Suprapubic skin (tissue), 4 donors: ENCODE measurements at places on chromosomes 3 and 15.
A peak's percentile ranks its signal among the peaks of the same experiment; 100 is the strongest.

DNA sequence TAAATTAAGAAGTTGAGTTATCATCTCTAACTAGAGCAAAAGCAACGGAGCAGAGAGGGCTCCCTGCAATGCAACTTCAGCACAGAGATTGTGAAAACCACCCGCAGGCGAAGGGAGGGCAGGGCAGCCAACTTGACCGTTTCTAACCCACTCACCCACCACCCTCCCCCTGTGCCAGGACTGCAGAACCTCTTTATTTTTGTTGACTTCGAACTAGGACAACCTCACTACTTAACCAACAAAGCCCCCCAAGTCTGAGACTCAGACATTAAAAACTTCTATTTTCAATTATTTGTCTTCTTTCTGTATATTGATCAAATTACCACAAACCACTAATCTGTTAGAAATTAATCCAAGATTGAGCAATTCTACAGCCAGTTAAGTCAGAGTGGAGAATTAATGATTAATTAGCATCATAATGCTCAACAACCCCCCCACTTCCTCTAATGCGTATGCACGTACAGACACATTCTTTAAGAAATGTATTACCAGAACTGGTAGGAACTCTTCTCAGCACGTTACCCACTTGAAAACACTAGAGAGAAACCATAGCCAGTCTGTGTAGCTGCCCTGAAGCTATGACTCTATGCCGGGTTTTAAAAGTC lies 2.0 kb downstream of the MGLL start:
- DNase-seq = no peak

DNA sequence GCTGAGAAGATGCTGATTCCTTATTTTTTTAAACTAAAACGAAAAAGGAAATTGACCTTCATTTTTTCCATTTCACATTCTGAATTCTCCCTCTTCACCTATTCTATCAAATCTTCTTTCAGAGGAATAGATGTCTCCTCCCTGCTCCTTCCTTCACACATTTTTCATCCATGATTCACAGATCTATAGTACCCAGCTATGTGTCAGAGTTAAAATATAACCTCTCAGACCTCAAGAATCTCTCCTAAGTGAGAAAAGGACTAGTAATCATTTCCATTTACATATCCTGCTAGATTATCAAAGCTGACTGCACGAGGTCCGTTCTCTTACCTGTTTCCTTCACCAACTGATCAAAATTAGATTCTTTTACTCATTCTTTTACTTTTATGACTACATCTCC lies 1297.6 kb upstream of the ALCAM start:
- DNase-seq = no peak

- DNase-seq = no peak
Measured at GRCh38 chr15:66846031-66846430, 144.0 kb downstream of the SMAD6 start.

GRCh38 chr3:176927280-176927679 lies 270.0 kb downstream of the TBL1XR1 start:
- no peak for DNase-seq

DNA sequence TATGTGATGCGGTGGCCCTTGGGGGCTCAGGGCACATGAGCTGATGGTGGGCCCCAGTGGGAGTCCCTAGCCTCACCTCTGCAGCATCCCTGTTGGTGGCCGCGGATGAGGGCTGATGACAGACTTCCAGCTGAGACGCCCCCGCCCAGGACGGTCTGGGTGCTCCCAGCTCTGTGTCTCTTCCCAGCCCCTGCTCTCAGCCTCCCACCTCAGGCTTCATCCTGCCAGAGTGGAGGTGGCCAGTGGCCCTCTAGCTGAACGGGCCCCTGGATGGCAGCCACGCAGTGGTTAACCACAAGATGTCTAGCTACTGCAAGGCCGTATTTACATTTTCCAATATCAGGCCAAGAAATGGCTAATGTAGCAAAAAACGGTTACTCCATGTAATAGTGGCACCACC lies 205.3 kb upstream of the LINGO1 start:
- no peak for DNase-seq

DNA sequence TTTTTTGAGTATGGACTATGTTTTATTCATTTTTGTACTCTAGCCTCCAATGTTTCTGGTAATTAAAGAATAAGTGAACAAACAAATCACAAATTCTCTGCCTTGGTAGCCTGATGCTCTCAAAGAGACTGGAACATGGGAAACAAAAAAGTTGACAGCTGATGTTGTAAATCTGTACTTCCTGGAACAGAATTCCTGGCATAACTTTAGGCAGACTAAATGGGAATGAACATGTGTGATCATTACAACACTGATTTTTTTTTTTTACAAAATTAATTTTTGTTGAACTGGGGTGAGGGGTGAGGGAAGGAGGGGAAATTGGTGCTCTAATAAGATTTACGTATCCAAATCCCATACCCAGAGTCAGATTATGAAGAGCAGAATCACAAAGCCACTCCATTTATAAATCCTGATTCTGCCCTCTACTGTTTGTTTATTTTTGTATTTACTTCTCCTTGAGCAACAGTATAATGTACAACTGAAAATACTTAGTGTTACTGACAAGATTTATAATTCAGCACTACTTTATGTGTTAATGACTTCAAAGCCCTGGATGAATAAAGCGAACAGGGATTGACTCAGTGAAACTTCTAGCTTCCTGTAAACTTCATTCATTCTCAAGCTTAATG lies 165.0 kb downstream of the FRMD5 start:
- DNase-seq = no peak

GRCh38 chr15:65468229-65468909 lies 45.6 kb upstream of the IGDCC4 start:
- no peak for DNase-seq

- no peak for DNase-seq
Measured at GRCh38 chr3:126845920-126846715, 136.8 kb upstream of the PLXNA1 start.

- DNase-seq = no peak
Measured at GRCh38 chr3:149080699-149081091, 5.6 kb downstream of the HLTF start.

DNA sequence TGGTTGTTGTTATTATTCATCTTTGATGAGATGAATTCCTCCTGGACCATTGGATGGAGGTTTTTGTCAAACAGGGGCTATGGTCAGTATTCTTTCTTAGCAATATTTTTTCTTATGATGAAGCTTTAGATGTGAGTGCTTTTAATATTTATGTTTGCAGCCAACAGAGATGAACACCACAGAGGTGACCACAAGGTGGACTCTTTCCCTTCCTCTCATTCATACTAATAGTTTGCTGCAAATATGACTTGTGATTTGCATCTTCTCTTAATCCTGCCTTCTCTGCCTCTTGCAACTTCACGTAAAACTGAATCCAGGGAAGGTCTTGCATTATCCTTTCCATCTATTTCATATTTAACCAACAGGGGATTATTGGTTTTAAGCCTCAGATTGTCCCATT lies 473.1 kb upstream of the UBE2E2 start:
- DNase-seq = no peak

- DNase-seq = no peak
Measured at GRCh38 chr3:196216089-196216564, at the start of gene SLC51A. TSS of gene SLC51A (plus strand) at chr3:196216534. CDS start at chr3:196216713, 179 bp downstream.

DNA sequence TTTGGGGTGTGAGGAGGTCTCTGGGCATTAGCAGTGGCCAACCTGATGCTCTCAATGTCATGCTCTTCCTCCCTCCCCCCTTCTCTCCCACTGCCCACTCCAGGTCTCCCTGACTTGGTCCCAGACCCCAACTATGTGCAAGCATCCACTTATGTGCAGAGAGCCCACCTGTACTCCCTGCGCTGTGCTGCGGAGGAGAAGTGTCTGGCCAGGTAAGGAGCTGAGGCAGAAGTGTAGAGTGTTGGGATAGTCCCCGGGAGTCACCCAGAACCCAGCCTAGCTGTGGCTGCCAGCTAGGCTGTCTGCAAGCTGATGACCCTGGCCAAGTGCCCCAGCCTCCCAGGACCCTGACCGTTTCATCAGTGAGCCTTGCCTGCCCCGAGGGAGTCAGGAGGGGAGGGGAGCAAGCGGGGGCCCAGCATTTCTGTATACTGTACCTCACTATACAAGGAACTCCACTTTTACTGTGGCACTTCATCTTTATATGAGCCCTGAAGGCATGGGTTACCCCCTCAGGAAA lies 16.5 kb downstream of the LOXL1 start:
- DNase-seq = no peak

DNA sequence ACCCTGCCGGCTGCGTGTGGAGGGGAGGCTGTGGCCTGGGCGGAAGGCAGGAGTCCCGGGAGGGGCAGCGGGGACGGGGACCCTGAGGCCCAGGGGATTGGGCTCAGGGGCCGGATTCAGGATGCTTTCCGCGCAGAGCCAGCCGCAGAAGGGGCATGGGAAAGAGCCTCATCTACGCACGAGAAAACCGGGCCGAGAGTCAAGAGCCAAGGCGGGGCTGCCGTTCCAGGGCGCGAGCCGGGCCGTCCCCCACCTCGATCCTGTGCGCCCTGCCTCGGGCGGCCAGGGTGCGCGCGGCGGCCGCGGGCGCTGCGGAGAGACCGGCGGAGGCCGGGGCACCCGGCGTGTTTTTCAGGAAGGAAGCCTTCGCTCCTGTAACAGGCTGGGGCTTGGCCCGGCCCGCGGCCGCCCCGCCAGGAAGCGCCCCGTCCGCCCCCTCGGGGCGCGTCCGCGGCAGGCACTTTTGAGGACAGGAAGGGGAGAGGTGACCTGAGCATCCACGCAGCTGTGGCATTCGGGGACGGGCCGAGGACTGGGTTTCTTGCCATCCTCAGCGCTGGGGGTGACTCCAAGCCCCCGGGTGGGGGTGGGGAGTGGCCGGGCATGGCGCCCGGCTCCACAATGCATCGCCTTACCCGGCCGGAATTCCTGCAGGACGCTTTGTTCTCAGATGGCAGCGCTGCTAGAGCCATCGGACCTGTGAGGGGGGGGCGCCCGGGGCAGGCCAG lies 62.3 kb upstream of the GATA2 start:
- peak; percentile 54 for DNase-seq

GRCh38 chr15:78243058-78243457 lies 8.7 kb upstream of the ACSBG1 start:
- no peak for DNase-seq

GRCh38 chr15:67296188-67296587 lies 41.6 kb downstream of the IQCH start:
- no peak for DNase-seq

GRCh38 chr3:23713641-23714040 lies 92.1 kb upstream of the UBE2E1 start:
- DNase-seq = no peak

- DNase-seq = no peak
Measured at GRCh38 chr3:9388562-9389272, 8.7 kb upstream of the SETD5 start.

DNA sequence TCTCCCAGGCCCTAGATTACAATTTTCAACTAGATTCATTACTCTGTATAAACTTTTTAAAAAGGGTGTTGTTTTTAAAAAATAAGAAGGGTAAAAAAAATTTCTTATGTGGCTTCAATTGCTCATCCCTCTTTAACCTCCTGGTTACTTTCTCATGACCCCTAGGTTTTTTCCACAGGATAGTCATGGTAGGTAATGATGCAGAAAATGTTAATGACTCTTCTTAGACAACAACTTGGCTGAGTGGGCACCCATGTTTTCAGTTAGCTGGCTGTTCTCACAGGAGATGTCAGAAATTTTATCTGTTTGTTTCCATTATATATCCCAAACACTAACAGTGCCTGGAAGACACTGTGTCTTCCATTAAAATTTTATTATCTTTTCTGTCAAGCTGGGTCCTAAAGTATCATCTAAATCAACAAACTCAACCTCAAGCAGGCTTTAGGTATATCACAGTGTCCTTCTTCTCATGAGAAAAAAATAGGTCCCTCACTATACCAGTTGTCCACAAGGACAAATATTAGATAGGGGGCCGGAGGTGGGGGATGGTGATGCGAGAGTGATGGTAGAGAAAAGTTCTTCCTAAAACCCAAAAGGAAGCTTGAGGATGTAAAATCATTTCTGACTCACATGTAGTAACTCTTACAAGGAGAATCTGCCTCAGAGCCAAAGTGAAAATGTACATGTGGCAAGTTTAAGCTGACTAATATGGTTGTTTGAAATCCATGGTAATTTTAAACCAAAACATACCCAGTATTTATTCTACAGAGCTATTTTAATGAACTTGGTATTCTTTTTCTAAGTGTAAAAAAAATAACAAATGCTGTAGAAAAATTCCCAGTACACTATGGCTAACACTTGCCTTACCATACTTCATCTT lies 43.3 kb downstream of the PLOD2 start:
- no peak for DNase-seq

GRCh38 chr3:134883697-134884385 lies 88.8 kb downstream of the EPHB1 start:
- no peak for DNase-seq

GRCh38 chr3:139586420-139587017 lies 47.0 kb upstream of the RBP1 start:
- DNase-seq = no peak

DNA sequence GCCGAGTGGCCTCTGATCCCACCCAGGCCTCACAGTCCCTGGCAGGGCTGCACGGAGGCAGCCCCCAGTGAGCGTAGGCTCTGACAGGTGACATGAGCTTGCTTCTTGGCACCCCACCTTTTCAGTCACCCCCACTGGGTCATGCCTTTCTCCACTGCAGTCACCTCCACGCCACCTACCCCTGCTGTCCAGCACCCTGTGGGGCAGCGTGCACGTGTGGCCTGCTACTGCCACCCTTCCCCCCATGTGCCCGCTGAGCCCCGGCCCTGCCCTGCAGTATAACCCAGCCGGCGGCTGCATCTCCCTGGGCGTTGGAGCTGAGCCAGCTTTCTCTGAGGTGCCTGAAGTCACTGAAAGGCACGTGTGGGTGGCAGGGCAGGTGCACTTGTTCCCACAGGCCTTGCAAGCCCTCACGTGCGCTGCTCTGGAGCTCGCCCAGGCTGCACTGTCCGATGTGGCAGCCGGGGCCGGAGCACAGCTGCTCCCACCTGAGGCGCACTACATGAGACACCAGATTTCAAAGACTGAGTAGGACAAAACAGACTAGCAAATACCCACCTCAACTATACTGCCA lies 65.6 kb downstream of the NIPA2 start:
- no peak for DNase-seq

- no peak for DNase-seq
Measured at GRCh38 chr3:72190050-72190449, 405.1 kb upstream of the PROK2 start.

- no peak for DNase-seq
Measured at GRCh38 chr3:30539772-30540171, 66.6 kb upstream of the TGFBR2 start.

- no peak for DNase-seq
Measured at GRCh38 chr3:134804508-134805480, 9.7 kb downstream of the EPHB1 start.
